SK-N-DZ (cell line): ENCODE measurements at places on chromosomes 7 and 10.
A peak's percentile ranks its signal among the peaks of the same experiment; 100 is the strongest.

DNA sequence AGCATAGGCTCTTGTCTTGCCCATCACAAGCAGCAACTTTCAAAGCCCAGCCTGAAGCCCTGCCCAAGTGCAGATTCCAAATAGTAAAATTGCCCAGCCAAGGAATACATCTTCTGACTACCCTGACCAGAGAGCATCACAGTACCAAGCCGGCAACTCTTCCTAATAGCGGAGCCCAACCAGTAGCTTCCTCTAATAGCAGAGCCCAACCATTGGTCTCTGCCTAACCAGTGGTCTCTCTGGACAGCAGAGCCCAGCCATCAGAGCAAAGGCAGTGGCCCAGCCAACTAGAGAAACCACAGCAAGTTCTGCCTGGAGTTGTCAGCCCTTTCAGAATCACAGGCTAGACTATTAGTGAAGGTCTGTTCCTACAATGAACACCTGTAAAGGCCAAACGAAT is 285.6 kb downstream of the HGF start:
- peak; percentile 38 for DNase-seq

DNA sequence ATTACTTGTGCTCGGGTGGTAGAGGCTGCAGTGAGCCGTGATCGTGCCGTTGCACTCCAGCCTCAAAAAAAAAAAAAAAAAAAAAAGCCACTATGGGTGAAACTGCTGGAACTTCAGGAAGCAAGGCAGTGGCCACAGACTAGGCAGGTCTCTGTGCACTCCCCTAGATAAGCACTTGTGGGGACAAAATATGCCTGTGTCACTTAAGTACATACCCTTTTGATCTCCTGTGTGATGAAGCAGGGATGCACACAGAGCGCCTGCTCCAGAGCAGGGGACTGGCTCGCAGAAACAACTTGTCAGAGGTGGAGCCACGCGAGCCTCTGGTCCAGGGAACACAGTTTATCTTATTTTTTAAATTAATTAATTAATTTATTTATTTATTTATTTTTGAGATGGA is 42.9 kb upstream of the PSAP start:
- DNase-seq, result peak; percentile 39

DNA sequence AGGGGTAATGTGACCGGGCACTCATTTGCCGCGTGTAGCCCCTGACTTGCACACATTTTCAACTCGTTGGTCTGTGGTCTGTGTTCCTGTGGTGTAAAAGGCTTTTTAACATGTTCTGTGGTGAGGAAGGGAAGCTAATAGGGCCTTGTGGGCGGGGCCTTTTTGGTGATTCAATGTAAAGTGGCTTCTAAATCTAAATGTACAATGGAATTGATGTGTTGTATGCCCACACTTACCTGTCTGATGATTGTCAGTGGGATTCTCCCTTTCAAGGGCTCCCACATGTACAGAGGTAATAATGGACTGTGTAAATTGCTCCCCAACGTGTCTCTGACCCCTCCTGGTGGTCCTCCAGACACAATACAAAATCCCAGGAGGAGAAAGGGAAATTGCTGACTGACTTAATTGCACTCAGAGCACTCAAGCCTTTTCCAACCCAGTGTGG is 43.1 kb upstream of the GATAD1 start:
- DNase-seq, result no peak

DNA sequence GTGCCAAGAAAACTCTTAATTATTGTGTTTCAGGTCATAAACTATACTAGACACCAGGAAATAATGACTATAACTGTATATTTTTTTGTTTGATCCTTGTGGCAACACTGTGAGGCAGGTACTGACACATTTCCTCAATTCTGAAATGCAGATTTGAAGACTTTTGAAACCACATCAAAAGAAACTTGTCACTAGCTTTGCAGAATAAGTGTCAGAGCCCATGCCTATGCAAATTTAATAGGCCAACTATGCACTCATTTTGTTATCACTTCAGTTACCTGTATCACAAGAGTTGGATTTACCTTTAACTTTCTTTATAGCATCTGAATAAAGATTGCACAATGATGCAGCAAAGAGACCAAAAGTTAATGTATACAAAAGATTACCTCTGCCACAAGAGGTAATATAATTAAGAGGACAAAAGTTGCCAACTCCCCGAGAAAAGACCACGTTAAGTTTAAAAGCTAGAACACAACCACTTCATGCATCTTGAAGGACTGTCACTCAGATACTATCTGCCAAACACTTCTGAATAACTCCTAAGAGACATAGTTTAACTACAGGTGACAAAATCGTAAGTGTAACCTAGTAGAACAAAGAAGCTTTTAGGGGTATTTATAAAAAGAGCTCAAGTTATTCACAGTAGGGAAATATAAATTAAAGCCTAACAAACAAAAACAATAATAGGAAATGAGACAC is 80.5 kb downstream of the ELAPOR2 start:
- no peak for DNase-seq

DNA sequence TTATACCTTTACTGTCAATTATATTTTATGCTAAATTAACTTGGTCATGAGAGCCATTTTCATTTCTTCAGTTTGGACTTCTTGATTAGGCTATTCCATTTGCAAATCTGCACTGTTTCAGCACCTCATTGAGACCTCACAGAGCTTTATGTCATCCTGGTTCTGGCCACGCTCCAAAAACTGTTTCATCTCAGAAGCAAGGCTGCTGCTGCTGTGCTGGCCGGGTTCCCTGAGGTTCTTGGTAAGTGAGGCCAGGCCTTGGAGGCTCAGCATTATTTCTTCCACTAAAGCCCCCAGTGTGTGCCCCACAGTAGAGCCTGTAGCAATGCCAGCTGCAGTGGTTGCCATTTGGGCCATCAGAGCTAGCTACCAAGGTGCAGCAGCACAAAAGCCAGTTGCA is 7.8 kb upstream of the ZNF485 start:
- no peak for DNase-seq

DNA sequence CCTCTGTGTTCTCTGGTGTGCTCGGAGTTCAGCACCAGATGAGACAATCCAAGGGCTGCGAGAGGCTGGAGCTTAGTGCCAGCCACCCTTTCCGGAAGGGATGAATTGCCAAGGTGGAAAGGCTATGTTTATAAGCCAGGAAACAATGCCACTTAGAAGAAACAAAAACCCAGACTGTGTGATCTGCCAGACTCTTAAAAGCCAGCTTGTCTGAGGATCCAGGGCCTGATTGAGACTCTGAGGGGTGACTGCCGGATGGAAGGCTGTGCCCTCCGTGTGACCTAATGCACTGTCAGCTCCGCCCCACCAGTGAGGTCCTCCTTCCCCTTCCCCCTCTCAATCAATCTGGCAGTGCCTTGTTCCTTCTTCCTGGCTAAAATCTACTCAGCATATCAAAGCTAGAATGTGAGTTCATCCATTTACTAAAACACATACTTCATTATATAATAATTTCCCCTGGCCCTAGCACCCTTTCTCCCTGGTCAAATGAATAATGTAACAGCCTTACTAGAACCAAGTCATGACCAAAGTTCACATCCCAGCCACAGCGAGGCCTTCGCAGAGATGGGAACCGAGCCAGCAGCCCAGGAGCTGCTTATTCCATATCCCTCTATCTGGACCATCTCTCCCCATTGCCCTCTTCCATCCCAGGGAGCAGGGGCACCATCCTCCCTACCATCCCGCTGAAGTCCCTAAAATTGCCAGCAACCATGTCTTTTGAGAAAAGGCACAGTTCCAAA is 25.5 kb downstream of the FAM107B start:
- DNase-seq, result no peak

DNA sequence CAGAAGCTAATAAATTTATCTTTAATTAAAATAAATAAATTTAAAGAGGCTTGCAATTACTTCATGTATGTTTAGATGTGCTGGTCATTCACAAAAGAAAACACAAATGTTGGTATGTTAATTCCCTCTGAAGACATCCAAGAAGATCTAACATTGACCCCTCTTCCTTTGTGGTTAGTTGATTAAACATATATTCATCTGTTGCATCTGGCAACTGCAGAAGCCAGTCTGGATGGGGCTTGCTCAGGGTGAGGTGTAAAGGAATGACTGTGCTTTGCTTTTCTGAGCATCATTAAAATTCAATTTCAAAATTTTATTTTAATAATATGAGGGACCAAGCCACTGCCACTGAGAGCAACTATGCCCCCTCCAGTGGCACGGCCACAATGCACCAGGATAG is 36.4 kb upstream of the FERD3L start:
- DNase-seq, result no peak

DNA sequence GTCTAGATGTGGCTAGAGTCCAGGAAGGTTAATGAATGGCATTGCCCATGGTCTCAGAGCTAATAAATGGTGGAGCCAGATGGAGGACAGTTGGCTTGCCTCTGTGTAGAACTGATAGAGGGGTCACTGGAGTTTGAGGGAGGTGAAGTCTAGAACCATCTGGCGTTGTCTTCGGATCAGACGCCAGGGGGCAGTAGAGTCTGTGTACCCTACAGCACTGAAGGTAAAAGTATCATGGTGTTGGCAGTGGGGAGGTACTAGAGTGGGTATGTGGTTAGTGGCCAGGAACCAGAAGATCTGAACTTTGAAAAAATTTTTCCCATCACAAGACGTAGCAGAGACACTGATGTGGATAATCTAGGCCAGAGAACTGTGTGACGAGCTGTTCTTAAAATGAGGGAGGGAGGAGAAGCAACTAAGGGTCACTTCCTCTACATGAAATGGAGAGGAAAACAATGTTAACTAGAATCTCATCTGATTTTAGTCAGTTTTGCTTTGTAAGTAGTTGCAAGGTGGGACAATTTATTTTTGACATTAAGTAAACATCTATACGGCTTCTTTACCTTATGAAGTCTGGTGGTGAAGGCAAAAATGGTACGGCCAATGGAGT is 227.9 kb upstream of the PRSS58 start:
- no peak for DNase-seq

- DNase-seq, result no peak
Observed at GRCh38 chr7:76272851-76273497, 29.5 kb upstream of the HSPB1 start.

DNA sequence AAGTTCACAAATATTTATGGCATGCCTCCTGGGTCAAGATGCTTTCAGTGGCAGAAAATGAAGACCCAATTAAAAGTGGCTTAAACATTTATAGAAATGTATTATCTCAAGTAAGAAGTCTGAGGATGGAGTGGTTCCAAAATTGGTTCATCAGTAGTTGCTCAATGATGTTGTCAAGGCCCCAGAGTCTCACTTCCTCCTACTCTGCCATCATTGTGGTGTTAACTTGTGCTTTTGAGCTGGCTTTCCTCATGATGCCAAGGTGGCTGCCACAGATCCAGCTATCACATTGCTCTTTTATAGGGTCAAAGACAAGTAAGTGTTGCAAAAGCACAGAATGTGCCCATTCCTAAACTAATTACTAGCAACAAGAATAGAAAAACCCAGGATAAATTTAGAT is 404.6 kb upstream of the NRP1 start:
- no peak for DNase-seq

- peak; percentile 68 for DNase-seq
Observed at GRCh38 chr7:70673778-70674570, 458.0 kb upstream of the GALNT17 start.

GRCh38 chr7:84182301-84182700 is 12.3 kb downstream of the SEMA3A start:
- no peak for DNase-seq

GRCh38 chr10:24854256-24854655 is 98.2 kb downstream of the PRTFDC1 start:
- no peak for DNase-seq

DNA sequence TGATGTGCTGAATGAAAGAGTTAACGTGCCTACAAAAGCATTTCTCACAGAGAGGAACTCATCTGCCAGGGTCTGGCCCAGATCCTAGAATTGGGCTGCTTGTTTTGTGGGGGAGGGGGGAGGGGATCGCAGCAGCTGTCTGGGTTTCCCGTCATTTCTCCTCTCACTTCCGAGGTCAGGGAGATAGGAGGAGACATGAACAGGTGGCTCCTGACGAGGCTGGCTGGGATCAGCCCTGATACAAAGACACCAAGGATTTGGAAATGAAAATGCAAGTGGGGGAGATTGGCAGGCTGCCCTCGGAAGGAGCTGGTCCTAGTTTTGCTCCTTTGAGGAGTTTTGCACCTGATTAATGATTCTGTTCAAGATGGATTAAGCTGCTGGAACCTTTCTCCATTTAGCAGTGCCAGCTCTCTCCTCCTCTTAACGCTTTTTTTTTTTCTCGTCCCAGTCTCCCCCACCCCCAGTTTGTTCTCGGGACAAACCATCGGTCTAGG is 86.8 kb upstream of the KMT2C start:
- peak; percentile 30 for DNase-seq

DNA sequence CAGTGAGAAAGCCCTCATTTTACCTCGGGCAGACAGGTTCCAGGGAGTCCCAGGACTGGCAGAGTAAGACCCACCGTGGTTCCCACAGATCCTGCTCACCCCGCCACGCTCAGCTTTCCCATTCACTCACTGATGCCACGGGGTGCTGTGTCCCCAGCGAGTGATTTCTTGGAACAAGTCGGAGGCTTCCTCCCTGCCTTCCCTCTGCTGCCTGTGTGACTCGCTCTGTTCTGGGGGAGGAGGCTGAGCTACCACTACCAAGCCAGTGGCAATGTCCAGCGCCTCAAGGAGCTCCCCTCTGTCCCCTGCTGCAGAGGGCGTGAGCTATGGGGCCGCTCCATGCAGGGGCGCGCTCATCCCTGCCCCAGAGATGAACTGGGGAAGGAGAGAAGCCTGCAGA is 12.6 kb downstream of the IL15RA start:
- no peak for DNase-seq

DNA sequence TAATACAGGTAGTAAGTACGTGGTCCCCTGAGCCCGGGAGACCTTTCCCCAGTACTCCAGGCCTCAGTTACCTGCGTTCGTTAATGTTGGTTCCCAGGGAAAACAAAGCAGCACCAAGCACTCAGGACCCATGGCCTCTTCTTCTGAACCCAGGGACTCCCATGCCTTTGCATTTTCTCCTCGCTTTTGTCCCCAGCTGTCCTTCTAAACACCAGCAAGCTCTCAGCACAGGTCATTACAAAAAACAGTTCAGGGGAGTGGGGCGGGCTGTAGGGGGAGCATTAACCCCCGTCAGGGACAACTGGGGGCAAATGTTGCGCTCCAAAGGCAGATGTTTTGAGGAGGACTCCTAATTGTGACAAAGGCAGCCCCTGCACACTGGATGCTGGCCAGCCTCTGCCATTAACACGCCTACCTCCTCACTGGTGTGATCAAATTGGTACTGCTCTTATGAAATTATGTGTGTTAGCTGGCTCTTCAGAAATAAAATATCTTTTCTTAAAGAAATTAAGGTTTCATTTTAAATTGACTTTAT is 80.5 kb upstream of the LRGUK start:
- DNase-seq, result no peak

- no peak for DNase-seq
Observed at GRCh38 chr10:70078329-70078728, 25.7 kb downstream of the MACROH2A2 start.

DNA sequence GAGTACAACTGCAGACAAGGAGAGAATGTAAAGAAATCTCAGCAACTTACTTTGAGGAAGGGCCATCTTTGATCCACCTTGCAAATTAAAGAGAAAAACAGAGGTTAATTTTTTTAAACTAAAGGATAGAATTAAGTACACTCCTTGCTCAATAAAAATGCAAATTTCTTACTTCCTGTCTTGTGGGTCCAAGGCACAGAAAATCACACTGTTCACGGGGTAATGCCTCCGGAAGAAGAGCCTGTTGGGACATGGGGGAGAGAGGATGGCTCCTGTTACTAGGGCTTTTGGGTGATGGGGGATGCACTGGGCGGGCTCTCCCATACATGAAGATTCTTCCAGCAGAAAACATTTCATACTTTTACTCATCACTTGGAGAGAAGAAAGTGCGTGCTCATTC is 301.8 kb downstream of the TNS3 start:
- DNase-seq, result no peak

GRCh38 chr10:93193906-93194305 is 120.2 kb downstream of the CYP26A1 start:
- no peak for DNase-seq

GRCh38 chr7:28161331-28161730 is 19.3 kb downstream of the JAZF1 start:
- no peak for DNase-seq
